ENCODE measurements at places on chromosomes 2 and 18.

DNA sequence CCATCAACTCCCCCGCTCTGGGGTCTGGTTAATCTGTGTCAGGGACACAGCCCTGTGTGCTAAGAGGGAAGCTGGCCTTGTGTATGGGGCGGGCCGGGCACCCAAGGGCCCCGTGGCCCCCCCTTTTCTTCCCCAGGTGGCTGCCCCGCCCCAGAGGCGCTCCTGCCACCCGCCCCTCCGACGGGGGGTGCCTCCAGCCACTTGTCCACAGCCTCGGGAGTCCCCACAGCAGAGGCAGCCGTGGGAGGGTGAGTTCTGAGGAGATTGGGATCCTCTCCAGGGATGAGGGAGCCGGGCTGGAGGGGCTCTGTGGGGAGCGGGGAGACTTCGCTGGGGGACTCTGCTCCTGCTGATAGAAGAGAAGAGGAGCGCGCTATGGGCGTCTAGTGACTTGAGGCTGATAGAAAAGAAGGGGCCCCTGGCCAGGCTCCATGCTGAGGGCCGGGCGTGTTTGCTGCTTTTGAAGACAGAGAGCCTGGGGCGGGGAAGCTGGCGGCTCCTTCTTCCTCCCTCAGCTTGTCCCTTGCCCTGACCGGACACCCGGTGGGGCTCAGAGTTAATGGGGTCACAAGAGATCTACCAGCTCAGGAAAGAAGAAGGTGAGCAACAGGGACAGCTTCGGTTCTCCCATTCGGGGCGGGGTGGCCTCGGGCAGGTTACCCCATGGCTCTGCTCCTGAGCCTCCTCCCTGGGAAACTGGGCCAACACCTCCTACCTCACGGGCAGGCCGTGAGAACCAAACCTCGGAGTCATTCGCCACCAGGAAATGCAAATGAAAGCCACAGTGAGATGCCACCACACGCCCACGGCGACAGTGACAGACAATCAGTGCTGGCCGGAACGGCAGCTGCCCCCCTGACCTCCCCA, 89.4 kb upstream of the TAF1B start:
- no peak for DNase-seq

DNA sequence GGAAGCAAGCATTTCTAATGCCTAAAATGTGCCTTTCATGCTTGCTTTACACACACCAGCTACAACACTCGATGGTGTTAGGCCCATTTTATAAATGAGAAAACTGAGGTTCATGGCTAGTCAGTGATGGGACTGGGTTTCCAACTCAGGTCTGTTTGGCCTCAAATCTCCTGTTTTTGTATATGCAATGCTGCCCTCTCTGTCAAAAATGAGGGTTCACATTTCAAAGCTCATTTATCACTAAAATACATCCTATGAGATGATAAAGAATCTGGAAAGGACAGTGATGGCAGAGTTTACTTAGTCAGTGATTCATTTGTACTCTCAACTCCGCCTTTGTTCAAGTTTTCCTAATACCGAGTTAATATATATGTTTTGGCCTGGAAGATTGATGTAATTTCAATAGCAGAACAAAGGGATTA, 92.3 kb downstream of the KCTD1 start:
- DNase-seq: no peak

- no peak for DNase-seq
Observed at GRCh38 chr2:15956751-15957736, 16.7 kb downstream of the MYCN start.

GRCh38 chr2:206218796-206219499, 55.5 kb upstream of the ZDBF2 start:
- no peak for DNase-seq

- DNase-seq: no peak
Observed at GRCh38 chr2:194232600-194232999, 1424.4 kb upstream of the SLC39A10 start.

- DNase-seq: peak; percentile 16
Observed at GRCh38 chr2:194054313-194054712, 1602.7 kb upstream of the SLC39A10 start.

GRCh38 chr2:19949071-19949470, 40.8 kb downstream of the WDR35 start:
- DNase-seq: peak; percentile 63

DNA sequence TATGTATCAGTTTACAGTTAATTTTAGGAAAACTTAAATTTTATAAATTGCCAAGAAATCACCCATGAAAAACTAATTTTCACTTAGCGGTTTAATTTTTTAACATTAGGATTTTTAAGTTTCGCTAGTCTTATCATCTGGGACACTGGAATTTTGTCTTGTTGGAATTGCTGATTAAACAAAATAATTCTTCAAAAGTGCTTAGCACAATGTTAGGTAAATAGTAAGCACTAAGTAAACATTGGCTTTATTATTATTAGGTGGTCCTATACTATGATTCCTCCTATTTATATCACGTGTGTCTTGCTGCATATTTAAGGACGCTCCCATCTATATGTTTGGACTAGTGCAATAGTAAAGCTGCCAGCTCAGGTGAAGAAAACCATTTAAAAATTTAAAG, 54.6 kb upstream of the MAP4K3 start:
- no peak for DNase-seq

- DNase-seq: peak; percentile 6
Observed at GRCh38 chr2:55809875-55810621, 113.5 kb downstream of the EFEMP1 start.

GRCh38 chr2:71576541-71576940, 123.2 kb downstream of the DYSF start:
- no peak for DNase-seq

GRCh38 chr2:237120916-237121315, 35.2 kb downstream of the COPS8 start:
- DNase-seq: peak; percentile 18

Data from fibroblast of skin of right biceps (primary cell).